ENCODE measurements at places on chromosomes 4 and X. TPM values are rescaled to one million over a fixed set of nuclear protein-coding genes. Genes with fewer than 3 reads are reported as not detected.

The SNCA gene
- 3.9 TPM for total RNA-seq

The CEP44 gene
- total RNA-seq: 8.7 TPM

The APEX2 gene
- 10.9 TPM for total RNA-seq

The SLC49A3 gene
- 0.85 TPM for total RNA-seq

DNA sequence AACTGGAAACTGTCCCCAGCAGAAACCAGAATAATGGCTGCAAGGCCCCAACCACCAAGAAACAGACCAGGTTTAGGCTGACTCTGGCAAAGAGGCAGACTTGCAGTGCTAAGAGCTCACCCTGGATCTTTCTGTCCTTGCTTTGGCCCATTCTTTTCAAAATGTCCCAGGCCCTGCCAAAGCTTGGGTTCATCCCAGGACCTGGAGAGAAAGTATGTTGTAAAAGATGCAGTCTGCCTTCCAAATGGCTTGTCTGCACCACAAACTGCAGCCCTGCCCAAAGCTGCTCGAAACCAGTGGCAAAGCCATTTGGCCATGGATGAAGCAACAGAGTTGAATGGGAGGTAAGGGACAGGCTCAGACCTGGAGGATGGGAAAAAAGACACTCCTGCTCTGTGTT lies 38.0 kb upstream of the LNX1 start:
- H3K4me3 ChIP-seq: no peak overlapping the region
- no peak for DNase-seq
- H3K27ac ChIP-seq: no peak overlapping the region
- H3K4me1 ChIP-seq: peaks cover 11% of the 10 kb centered on the region
- H3K36me3 ChIP-seq: no peaks in the 10 kb centered on the region
- H3K27me3 ChIP-seq: no peaks in the 10 kb centered on the region

- H3K4me3 ChIP-seq: no peak overlapping the region
- no peaks in the 10 kb centered on the region for H3K4me1 ChIP-seq
- DNase-seq: no peak
- H3K36me3 ChIP-seq: no peaks in the 10 kb centered on the region
- H3K27ac ChIP-seq: no peak overlapping the region
- H3K27me3 ChIP-seq: no peaks in the 10 kb centered on the region
These were observed 141.1 kb upstream of the ZXDA start for GRCh38 chrX:58051346-58051745.

DNA sequence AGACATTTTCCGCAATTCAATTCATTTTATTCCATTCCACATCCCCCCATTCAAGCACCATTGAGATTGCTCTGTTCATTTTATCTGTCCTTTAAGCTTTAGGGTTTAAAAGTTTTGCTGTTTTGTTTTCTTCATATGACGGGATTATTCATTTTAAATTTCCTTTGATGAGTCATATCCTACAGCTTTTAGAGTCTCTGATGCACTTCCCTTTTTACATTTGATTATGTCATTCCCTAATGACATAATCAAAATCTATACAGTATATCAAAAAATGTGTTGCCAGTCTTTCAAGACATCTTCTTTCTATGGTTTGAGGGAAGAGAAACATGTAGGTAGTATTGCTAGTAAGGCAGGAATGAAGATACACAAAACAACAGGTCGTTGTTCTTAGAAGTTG lies 456.3 kb downstream of the PDGFC start:
- no peak overlapping the region for H3K27ac ChIP-seq
- DNase-seq: no peak
- H3K27me3 ChIP-seq: no peaks in the 10 kb centered on the region
- H3K4me1 ChIP-seq: peaks cover 12% of the 10 kb centered on the region

DNA sequence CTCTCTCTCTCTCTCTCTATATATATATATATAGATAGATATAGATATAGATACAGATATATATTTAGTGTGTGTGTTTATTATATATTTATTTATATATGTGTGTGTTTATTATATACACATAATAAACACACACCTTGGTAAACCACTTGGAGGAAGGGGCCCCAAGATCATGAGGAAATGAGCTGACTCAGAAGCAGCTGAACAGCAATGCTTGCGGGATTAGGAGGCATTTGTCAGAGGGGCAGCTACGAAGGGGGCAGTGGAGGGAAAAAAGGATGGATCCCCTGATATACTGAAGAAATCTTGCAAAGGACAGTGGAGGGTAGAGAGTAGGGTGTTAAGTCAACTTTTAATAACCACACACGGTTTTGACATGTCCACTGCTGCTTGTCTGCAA lies 120.0 kb upstream of the SORBS2 start:
- H3K4me3 ChIP-seq: peak overlapping the region; percentile 60
- H3K27me3 ChIP-seq: no peaks in the 10 kb centered on the region
- H3K27ac ChIP-seq: peak overlapping the region; percentile 97
- DNase-seq: no peak
- H3K36me3 ChIP-seq: no peaks in the 10 kb centered on the region
- peaks cover 46% of the 10 kb centered on the region for H3K4me1 ChIP-seq

- peak overlapping the region; percentile 18 for H3K27ac ChIP-seq
- peaks cover 67% of the 10 kb centered on the region for H3K4me1 ChIP-seq
- no peak overlapping the region for H3K4me3 ChIP-seq
- DNase-seq: no peak
- H3K36me3 ChIP-seq: no peaks in the 10 kb centered on the region
These were observed 122.5 kb upstream of the LNX1 start for GRCh38 chr4:53713767-53714166.

GRCh38 chr4:31549256-31549655 lies 829.1 kb downstream of the PCDH7 start:
- no peaks in the 10 kb centered on the region for H3K4me1 ChIP-seq
- H3K27ac ChIP-seq: no peak overlapping the region
- H3K4me3 ChIP-seq: no peak overlapping the region
- H3K27me3 ChIP-seq: no peaks in the 10 kb centered on the region
- no peaks in the 10 kb centered on the region for H3K36me3 ChIP-seq

DNA sequence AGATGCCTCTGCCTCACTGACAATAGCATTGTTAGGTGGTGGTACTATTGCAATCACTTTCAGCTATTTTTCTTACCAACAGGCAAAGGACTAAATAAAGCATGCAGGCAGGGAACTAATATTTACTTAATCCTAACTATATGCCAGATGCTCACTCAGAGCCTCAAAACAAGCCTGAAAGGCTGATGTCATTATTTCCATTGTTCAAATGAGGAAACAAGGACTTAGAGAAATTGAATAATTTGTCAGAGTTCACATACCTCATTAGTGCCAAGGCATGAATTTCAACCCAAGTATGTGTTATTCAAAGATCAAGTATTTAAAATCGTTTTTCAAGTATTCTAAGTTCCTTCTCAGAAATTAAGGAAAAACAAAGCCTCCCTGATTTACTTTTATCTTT lies 374.9 kb upstream of the TECRL start:
- DNase-seq: no peak
- H3K4me3 ChIP-seq: no peak overlapping the region
- no peaks in the 10 kb centered on the region for H3K36me3 ChIP-seq
- peaks cover 8% of the 10 kb centered on the region for H3K4me1 ChIP-seq

DNA sequence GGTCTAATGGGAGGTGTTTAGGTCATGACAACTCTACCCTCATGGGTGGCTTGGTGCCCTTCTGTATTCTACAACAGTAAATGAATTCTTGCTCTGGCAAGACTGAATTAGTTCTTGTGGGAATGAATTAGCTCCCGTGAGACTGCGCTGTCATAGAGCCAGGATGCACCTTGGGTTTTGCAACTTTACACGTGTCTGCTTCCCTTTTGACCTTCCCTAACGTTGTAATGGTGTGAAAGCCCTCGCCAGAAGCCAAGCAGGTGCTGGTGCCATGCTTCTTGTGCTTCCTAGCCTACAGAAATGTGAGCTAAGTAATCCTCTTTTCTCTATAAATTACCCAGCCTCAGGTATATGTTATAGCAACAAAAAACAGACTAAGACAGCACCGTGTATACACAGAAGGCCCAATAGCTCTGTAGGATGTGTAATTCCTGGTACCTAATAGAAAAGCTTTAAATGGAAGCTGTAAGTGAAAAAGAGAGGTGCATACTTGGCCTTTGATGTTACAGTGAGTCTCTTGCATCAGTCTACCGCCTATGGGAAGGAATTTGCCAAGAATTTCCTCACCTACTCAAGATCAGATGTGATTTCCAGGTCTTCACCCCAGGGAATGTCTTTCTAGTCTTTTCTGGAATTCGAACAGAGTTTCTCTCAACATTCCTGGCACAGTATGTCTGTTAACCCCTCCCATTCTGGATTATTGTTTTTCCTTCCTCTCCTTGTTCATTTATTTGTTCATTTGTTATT lies 3.2 kb upstream of the ENPEP start:
- no peak overlapping the region for H3K4me3 ChIP-seq
- H3K27ac ChIP-seq: no peak overlapping the region
- H3K27me3 ChIP-seq: no peaks in the 10 kb centered on the region
- peaks cover 2% of the 10 kb centered on the region for H3K36me3 ChIP-seq

DNA sequence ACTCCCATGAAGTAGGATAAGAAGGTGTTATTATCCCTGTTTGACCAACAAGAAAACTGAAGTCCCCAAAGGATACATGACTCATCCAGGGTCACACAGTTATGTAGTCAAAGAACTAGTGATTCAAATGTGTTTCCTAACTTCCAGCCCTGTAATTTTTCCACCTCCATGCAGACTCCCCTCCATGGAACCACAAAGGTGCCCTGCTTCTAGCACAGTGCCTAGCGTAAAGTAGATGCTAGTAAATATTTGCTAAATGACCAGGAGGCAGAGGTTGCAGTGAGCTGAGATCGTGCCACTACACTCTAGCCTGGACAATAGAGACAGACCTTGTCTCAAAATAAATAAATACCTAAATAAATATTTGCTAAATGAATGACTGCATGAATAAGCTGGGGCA lies 55.8 kb downstream of the FRMPD3 start:
- H3K4me3 ChIP-seq: no peak overlapping the region
- no peak overlapping the region for H3K27ac ChIP-seq
- peaks cover 3% of the 10 kb centered on the region for H3K4me1 ChIP-seq

GRCh38 chr4:74093981-74094623 lies 4.9 kb downstream of the CXCL2 start:
- no peak overlapping the region for H3K27ac ChIP-seq
- H3K4me3 ChIP-seq: no peak overlapping the region
- H3K27me3 ChIP-seq: no peaks in the 10 kb centered on the region

- no peaks in the 10 kb centered on the region for H3K4me1 ChIP-seq
- H3K4me3 ChIP-seq: no peak overlapping the region
- no peak overlapping the region for H3K27ac ChIP-seq
- no peaks in the 10 kb centered on the region for H3K36me3 ChIP-seq
- H3K27me3 ChIP-seq: peaks cover 34% of the 10 kb centered on the region
These were observed 14.4 kb downstream of the AMBN start for GRCh38 chr4:70606459-70606858.

Measured in chondrocyte (in vitro differentiated cells).